ENCODE measurements at places on chromosomes 2 and 18. TPM values are rescaled to one million over a fixed set of nuclear protein-coding genes. Genes with fewer than 3 reads are reported as not detected.
A peak's percentile ranks its signal among the peaks of the same experiment; 100 is the strongest.

MEX3C gene
- 73.9 TPM for total RNA-seq

DNA sequence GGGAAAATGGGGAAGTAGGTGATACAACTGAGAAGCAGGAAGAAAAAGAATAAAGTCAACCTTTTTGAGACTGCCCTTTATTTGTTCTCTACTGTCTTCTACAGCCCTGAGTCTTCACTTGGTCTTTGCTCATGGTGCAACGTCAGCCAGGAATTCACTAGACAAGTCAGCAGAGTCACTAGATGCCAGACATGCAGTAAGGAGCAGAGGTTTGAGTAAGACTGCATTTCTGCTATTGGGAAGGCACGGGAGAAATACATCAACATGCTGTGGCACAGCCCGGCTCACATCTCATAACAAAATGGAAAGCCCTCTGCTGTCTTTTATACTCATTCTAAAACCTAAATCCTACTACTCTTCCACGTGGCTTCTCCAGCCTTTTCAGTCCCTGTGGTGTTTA is 67.1 kb downstream of the PRELID3A start:
- DNase-seq: no peak
- H3K4me1 ChIP-seq: peaks cover 12% of the 10 kb centered on the region
- peak overlapping the region; percentile 67 for H3K27ac ChIP-seq
- H3K4me3 ChIP-seq: no peak overlapping the region
- no peaks in the 10 kb centered on the region for H3K36me3 ChIP-seq

MDH1B gene
- 1.6 TPM for total RNA-seq

DNA sequence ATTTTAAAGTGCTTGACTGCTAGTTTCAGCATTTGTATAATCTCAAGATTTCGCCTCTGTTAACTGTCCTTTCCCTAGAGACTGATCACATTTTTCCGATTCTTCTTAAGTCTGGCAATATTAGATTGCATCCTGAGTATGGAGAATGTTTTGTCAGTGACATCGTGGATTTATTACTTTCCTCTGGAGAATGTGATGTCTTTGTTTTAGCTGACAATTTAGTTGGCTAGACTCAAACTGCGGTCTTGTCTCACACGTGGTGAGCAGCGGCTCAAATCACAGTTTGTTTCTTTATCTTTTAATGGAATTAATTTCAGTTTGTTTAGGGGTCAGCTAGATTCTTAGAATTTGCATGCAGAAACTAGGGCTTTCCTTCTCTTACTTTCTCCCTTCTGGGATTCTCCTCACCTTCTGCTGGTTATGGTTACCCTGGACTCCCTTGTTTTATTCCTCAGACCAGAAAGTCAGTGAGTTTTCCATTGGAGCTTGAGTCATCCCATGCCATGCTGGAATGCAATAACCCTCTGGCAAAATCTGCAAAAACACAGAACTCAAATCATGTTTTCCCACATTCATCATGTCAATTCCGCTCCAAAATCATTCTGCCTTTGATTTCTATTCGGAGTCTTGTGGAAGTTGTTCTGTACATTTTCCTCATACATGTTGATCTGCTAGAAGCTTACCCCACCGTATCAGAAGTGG is 327.2 kb upstream of the TRIB2 start:
- no peak overlapping the region for H3K4me3 ChIP-seq
- H3K36me3 ChIP-seq: peaks cover 11% of the 10 kb centered on the region
- peaks cover 6% of the 10 kb centered on the region for H3K4me1 ChIP-seq
- DNase-seq: no peak

- no peak for DNase-seq
- no peak overlapping the region for H3K4me3 ChIP-seq
- H3K4me1 ChIP-seq: no peaks in the 10 kb centered on the region
- H3K27me3 ChIP-seq: no peaks in the 10 kb centered on the region
These were observed 336.0 kb downstream of the SLC8A1 start for GRCh38 chr2:40115894-40116293.

GRCh38 chr2:98710734-98711133 is 20.2 kb downstream of the MGAT4A start:
- no peaks in the 10 kb centered on the region for H3K36me3 ChIP-seq
- no peaks in the 10 kb centered on the region for H3K4me1 ChIP-seq
- no peaks in the 10 kb centered on the region for H3K27me3 ChIP-seq
- no peak for DNase-seq
- no peak overlapping the region for H3K4me3 ChIP-seq
- H3K27ac ChIP-seq: no peak overlapping the region

DNA sequence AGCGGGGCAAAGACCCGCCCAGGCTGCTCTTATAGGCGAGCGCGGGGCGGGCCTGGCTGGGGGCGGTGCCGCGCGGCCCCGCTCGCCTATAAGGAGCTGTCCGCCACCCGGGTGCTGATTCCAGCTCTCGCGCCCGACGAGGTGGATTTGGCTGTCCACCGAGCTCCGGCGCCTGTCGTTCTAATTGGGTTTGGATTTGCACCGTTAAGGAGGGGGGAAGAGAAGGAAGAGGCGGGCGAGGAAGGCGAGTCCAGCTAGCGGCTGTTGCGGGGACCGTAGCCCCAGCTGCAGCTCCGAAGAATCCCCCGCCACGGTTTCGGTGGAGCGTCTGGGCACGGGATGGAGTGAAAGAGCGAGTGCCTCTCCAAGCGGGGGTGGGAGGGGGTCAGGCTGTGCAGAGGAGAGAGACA is at the start of gene CNTNAP5:
TSS of gene CNTNAP5 (plus strand) at position 117 of the 410 bp plus-strand sequence. CDS start 364 bp downstream, outside the sequence.
- H3K36me3 ChIP-seq: no peaks in the 10 kb centered on the region
- peaks cover 57% of the 10 kb centered on the region for H3K27me3 ChIP-seq
- peak within 1 kb of the TSS; percentile 85 for H3K4me3 ChIP-seq
- H3K27ac ChIP-seq: no peak within 1 kb of the TSS

GRCh38 chr2:130336150-130336876 is 6.4 kb upstream of the IMP4 start:
- H3K36me3 ChIP-seq: peaks cover 23% of the 10 kb centered on the region
- peaks cover 23% of the 10 kb centered on the region for H3K4me1 ChIP-seq
- no peak overlapping the region for H3K27ac ChIP-seq
- H3K27me3 ChIP-seq: peaks cover 24% of the 10 kb centered on the region
- H3K4me3 ChIP-seq: peak overlapping the region; percentile 82
- DNase-seq: no peak

- DNase-seq: no peak
- peaks cover 6% of the 10 kb centered on the region for H3K36me3 ChIP-seq
- no peaks in the 10 kb centered on the region for H3K27me3 ChIP-seq
- peaks cover 93% of the 10 kb centered on the region for H3K4me1 ChIP-seq
These were observed 81.4 kb downstream of the TGOLN2 start for GRCh38 chr2:85246348-85246747.

DNA sequence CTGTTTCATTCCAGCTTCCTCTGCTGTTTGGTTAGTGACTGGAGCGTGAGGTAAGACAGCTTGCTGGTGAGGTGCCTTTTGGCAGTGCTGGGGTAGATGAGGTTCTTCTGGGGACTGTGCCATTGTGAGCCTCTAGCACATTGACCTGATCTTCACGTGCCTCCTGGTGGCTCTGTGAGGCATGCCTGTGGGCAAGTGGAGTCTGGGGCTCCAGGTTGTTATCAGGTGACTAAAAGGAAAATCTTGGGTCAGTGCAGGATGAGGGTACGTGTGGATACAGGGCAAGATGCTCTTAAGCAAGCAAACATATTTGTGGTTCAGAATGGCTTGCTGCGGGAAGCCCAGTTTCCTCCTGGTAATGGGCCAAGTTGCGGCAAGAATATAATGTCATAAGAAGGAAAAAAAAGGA is 75.4 kb downstream of the FHOD3 start:
- no peak overlapping the region for H3K4me3 ChIP-seq
- H3K4me1 ChIP-seq: peaks cover 2% of the 10 kb centered on the region
- no peaks in the 10 kb centered on the region for H3K27me3 ChIP-seq
- no peak for DNase-seq

UGT1A3 gene
- total RNA-seq: not detected

DNA sequence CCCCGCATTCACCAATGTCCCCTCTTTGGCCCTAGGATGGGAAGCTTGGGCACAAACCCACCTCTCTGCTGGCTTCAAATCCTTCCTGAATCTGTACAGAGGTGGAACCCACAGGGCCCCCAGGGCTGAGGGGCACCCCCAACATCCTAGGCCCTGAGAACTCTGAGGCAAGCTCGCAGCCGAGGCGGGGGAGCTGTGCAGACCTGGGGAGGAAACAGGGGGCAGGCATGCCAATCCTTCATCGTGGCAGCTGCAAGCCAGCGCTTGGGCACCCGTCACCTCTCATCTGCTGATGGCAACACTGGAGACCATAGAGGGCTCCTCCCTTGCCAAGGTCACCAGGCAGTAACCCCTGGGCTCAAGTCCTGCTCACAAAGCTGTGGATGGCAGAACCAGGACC is 10.8 kb downstream of the ECEL1 start:
- H3K27ac ChIP-seq: no peak overlapping the region

- H3K36me3 ChIP-seq: peaks cover 23% of the 10 kb centered on the region
- H3K4me1 ChIP-seq: peaks cover 34% of the 10 kb centered on the region
- H3K27me3 ChIP-seq: no peaks in the 10 kb centered on the region
- H3K27ac ChIP-seq: no peak overlapping the region
These were observed 508.9 kb downstream of the CNTNAP5 start for GRCh38 chr2:124534028-124534427.

GRCh38 chr2:235716875-235717496 is 223.1 kb downstream of the AGAP1 start:
- peaks cover 22% of the 10 kb centered on the region for H3K4me1 ChIP-seq
- H3K27ac ChIP-seq: peak overlapping the region; percentile 54
- no peaks in the 10 kb centered on the region for H3K27me3 ChIP-seq
- DNase-seq: no peak

DNA sequence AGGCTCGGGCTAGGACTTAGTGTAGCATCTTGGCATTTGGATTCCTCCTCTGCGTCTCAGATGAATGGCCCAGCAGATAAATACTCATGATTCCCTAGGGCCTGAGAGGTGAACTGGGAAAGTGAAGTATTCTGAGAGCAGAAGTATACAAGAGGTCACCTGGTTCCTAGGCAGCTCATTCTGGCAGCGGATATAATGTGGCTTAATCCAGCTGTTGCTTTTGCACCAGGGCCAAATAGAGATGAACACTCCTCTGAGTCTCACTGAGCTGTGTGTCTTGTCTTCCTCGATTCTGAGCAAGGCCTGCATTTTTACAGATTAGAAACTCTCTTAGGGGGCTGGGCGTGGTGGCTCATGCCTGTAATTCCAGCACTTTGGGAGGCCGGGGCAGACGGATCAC is 196.1 kb downstream of the SLC4A3 start:
- H3K4me3 ChIP-seq: no peak overlapping the region
- peaks cover 13% of the 10 kb centered on the region for H3K36me3 ChIP-seq
- no peak for DNase-seq

- H3K36me3 ChIP-seq: no peaks in the 10 kb centered on the region
- H3K27me3 ChIP-seq: no peaks in the 10 kb centered on the region
- H3K27ac ChIP-seq: no peak overlapping the region
These were observed 311.2 kb downstream of the OSR1 start for GRCh38 chr2:19046986-19047780.

DNA sequence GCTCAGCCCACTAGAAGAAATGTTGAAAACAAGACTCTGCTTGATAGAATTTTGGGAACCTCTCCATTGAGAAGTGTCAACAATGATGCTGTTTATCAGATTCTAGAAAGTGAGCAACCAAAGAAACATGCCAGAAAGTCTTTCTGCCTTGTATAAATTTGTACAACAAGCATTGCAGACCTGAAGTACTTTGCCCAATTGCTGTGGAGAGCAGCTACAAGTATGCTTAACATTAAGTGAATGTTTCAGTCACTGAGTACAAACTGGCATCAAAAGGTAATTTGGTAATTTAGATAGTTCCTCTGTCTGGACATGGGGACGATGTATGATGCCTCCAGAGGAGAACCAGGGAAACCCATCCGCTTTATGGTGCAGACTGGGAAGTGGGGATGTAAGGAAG is 33.4 kb upstream of the SKA1 start:
- H3K36me3 ChIP-seq: no peaks in the 10 kb centered on the region
- no peak for DNase-seq
- H3K4me3 ChIP-seq: no peak overlapping the region
- no peak overlapping the region for H3K27ac ChIP-seq
- H3K4me1 ChIP-seq: no peaks in the 10 kb centered on the region
- H3K27me3 ChIP-seq: peaks cover 5% of the 10 kb centered on the region

GRCh38 chr2:136238286-136239078 is 120.5 kb upstream of the CXCR4 start:
- H3K27me3 ChIP-seq: no peaks in the 10 kb centered on the region
- peaks cover 6% of the 10 kb centered on the region for H3K4me1 ChIP-seq
- no peak for DNase-seq
- H3K36me3 ChIP-seq: no peaks in the 10 kb centered on the region
- no peak overlapping the region for H3K4me3 ChIP-seq
- no peak overlapping the region for H3K27ac ChIP-seq

AMER3 gene
- 0.13 TPM for total RNA-seq

GRCh38 chr2:237113026-237113795 is 27.5 kb downstream of the COPS8 start:
- no peak for DNase-seq
- peaks cover 4% of the 10 kb centered on the region for H3K27me3 ChIP-seq
- H3K36me3 ChIP-seq: no peaks in the 10 kb centered on the region
- no peak overlapping the region for H3K4me3 ChIP-seq
- H3K27ac ChIP-seq: no peak overlapping the region

- H3K4me3 ChIP-seq: no peak overlapping the region
- H3K27ac ChIP-seq: no peak overlapping the region
- DNase-seq: no peak
These were observed 51.6 kb upstream of the ATG16L1 start for GRCh38 chr2:233199870-233200269.

GRCh38 chr2:116511426-116511825 is 1303.1 kb upstream of the DDX18 start:
- peaks cover 9% of the 10 kb centered on the region for H3K36me3 ChIP-seq
- H3K27me3 ChIP-seq: no peaks in the 10 kb centered on the region
- no peak overlapping the region for H3K27ac ChIP-seq
- no peaks in the 10 kb centered on the region for H3K4me1 ChIP-seq
- DNase-seq: no peak

ANKRD53 gene
- 0.39 TPM for total RNA-seq

DNA sequence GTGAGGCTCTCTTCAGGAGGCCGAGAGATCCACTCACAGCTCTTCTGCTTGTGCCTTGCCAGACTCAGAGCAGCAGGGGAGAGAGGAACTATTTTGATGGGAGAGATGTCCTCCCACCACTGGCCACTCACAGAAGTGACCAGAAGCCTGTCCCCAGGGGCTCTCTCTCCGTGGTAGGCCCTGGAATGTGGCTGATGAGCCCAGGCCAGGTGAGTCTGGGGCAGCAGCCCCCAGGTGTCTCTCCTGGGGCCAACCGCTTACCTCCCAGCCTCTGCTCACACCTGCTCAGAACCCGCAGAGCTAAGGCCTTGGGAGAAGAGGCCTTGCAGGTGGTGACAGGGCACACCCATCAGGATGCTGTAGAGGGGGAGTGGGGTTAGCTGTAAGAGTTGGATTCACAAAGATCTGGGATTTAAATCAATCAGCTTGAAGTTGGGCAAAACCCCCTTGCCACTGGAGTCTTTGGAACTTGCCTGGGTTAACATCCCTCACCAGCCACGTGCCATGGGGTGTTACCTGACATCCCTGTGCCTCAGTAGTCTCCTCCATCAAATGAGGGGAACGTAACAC is 29.1 kb upstream of the ASB18 start:
- no peaks in the 10 kb centered on the region for H3K36me3 ChIP-seq
- H3K4me3 ChIP-seq: no peak overlapping the region
- no peak overlapping the region for H3K27ac ChIP-seq
- H3K4me1 ChIP-seq: no peaks in the 10 kb centered on the region
- no peaks in the 10 kb centered on the region for H3K27me3 ChIP-seq
- DNase-seq: no peak

All from WTC11 (cell line).